ENCODE measurements at places on chromosomes 5 and 9.

DNA sequence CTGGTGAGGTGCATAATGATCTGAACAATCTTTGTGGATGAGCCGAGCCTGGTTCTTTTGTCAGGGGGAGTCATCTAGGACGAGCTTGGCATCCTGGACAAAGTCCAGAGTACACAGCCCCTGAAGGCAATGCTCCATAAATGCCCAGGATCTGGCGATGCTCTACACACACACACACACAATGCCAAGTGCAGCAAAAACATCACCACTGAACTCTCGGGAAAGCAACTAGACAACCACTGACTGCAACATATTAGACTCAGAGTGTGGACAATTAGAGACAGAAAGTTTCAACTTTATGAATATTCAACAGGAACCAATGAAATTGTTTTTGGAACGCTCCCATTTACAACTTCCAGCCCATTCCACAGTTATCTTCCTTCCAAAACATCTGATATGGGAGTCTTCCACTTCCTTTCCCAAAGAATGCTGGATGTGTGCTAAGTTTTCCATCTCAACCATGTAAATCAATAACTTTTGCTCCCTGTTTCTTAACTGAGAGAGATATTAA lies 227.6 kb upstream of the ANKRD55 start:
- DNase-seq: no peak

DNA sequence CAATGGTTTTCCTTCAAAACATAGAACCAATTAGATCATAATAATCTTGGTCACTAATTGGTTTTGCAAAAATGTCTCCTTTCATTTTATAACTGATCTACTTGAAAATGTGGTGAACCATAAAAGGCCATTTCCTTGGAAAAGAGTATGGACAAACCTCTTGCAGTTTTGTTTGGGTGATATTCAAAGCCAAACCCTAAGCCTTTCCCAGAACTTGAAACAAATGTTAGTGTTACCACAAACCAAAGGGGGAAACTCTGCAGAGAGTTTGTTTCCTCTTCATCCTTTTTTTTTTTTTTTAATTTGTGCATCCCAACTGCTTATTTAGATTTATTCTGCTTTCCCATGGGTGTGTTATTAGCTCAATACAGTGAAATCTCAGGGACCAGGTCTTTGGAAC lies 204.4 kb upstream of the ADAMTSL1 start:
- no peak for DNase-seq

DNA sequence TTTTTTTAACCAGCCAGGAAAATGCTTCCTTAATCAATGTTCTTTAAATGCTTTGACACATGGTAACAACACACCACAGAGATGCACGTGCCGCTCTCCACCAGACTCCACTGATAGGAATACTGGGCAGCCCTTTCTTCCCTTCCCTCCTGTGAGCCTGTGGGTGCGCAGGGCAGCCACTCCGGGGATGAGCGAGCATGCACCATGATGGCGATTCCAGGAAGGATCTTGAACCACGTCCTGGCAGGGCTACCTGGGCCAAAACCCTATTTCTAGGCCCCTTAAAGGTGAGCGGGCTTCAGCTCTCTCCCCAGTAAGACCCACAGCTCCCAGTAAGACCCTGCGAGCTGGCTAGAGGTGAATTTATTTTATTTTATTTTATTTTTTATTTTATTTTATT lies 128.2 kb downstream of the MVB12B start:
- no peak for DNase-seq

DNA sequence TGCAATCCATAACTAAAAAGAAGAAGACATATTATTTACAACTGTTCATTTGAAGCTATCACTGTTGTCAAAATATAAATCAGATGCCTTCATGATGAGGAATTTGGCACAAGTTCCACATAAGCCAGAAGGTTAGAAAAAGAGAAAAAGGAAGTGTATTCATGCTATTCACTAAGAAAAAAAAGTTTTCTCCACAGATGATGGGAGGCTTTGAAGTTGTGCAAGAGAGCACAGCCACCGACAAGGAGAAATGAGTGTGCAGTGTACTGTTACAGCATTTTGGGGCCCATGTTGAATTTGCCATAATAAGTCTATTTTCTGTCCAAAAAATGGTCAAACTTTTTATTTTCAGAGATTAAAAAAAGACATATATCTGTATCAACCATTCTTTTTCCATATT lies 32.9 kb upstream of the IFNK start:
- DNase-seq: peak; percentile 30

DNA sequence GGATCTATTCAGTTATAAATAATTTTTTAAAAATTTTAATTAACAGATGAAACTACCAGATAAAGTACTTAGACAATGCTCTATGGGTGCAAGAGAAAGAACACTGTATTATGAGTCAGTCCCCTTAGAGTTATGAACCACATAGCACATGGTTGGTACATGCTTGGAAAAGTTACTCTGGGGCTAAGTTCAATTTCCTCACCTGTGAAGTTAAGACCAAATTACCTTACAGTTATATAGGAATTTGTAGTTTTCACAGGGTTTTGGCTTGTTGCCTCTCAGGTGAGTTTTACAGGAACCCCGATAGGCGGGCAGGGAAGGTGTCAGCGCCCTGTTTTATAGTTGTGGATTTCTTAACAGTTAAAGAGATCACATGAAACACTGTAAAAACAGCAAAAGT lies 1.2 kb downstream of the PANK3 start:
- DNase-seq: peak; percentile 52
